NCI-H2029 treated with DMSO at 0.1 percent for 48 hours (cell line): ENCODE measurements at places on chromosomes 1 and 21.

GRCh38 chr1:113275083-113275482 is 115.2 kb upstream of the MAGI3 start:
- no peak for DNase-seq

- DNase-seq = no peak
Measured at GRCh38 chr1:159584536-159584935, 3.1 kb upstream of the APCS start.

DNA sequence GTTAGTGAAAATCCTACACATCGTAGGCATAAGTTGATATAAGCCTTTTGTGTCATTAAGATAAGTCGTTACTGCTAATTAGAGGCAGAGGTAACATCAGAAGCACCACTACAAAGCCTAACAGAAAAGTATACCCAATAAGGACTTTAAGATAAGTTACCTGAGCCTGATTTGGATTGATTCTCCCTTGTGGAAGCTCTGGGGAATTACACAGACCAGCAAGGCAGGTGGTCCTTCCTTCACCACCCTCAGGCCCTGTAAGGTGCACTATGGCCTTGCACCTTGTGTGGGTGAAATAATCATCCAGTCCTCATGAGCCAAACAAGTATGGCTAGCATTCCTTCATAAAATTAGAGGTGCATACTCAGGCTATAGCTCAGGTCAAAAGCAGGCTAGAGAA is 166.7 kb upstream of the CHRM3 start:
- no peak for DNase-seq

GRCh38 chr1:30809514-30810263 is 52.1 kb upstream of the LAPTM5 start:
- DNase-seq = no peak

GRCh38 chr1:179971563-179972496 is 17.2 kb downstream of the CEP350 start:
- DNase-seq = no peak

DNA sequence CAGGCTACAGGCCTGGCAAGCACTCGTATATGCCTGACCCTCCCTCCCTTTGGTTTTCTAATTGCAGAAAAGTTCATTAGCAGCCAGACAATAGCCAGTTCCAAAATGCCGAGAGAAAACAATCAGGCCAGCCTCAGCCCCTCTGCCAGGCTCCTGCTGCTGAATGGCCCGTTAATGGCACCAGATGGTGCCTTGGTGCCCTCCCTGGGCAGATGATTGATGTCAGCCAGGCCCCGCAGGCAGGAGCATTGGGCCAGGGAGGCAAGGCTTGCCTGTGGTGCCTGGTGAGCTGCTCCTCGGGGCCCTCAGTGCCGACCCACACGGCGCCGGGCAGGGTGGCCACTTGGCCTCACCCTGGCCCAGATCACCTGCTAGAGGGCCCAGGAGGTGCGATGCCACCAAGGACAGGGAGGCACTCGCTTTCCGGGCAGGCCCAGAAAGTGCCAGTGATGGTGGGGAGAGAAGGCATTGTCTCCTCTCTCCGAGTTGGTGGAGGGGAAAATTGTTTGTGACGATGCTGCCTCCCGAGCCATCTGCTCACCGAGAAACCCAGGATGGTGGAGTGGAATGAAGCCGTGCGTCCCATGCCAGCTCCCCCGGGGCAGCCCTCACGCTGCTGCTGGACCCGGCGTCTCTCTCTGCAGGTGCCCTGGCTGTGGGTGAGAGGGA is 28.1 kb downstream of the QSOX1 start:
- no peak for DNase-seq

GRCh38 chr1:91764471-91765115 is 121.4 kb downstream of the TGFBR3 start:
- no peak for DNase-seq

GRCh38 chr1:245589316-245589715 is 434.5 kb downstream of the KIF26B start:
- DNase-seq = no peak

DNA sequence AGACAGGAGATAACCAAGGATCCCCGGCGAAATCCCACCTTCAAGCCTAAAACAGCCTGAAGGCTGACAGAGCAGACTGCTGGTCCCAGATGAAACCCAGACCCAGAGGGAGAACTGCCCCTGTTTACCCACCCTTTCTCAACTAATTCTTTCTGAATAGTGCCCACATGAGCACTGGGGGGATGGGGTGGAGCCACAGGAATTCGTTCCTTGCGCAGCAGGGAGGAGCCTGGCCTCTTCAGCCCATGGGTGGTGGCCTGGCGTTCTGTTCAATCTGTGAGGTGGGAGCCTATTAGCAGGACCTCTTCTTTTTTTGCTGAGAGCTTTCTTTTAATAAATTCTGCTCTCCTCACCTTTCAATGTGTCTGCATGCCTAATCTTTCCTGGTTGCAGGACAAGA is 6.6 kb upstream of the AK5 start:
- no peak for DNase-seq

DNA sequence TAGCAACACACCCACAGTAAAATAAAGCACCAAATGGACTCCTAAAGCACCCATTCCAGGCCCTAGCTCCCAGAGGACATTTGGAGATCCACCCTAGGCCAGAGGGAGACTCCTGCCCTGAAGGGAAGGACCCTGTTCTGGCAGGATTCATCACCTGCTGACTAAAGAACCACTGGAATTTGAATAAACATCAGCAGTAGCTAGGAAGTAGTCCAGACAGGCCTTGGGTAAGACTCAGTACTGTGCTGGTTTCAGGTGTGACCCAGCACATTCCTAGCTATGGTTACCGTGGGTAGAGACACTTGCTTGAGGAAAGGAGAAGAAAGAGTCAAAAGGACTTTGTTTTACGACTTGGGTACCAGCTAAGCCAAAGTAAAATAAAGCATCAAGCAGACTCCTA is 92.7 kb upstream of the LRRC7 start:
- no peak for DNase-seq

DNA sequence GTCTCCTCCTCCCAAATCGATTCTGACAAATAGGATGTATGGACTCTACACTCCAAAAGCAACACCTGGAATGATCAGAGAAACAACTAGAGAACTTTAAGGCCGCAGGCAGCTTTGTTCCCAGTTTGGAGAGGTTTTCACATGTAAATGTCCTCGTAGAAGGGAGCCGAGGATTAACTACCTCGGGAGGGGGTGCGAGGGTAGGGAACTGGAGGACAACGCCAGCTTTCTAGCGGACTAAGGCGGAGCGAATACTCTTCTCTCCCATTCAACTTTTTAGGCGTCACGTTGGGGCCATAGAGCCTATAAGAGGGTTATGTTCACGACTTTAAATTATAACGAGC is 1.2 kb downstream of the SCAF4 start:
- no peak for DNase-seq

DNA sequence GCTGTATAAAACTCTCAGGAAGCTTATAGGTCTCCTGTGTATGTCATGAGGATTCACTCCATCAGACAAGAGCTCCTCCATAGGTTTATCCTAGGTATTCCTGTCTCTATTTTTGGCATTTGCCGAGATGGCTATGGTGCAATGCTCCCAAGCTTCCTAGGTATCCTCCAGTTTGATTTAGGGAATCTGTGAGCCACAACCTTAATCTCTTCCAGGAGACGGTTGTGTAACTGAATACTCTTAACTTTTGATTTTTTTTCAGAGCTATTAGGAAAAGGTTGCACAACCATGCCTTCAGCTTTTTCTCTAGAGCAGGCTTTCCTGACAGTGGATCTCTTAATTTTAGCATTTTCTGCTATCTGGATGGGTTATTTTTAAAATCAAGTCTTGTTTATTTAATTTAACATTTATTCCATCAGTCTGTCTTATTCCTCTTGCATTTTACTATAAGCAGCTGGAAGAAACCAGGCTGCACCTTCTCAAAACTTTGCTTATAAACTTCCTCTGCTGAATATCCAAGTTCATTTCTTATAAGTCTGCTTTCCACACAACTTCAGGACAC is 69.4 kb upstream of the BACE2 start:
- DNase-seq = no peak

GRCh38 chr1:214385428-214385827 is 104.5 kb downstream of the SMYD2 start:
- DNase-seq = no peak

DNA sequence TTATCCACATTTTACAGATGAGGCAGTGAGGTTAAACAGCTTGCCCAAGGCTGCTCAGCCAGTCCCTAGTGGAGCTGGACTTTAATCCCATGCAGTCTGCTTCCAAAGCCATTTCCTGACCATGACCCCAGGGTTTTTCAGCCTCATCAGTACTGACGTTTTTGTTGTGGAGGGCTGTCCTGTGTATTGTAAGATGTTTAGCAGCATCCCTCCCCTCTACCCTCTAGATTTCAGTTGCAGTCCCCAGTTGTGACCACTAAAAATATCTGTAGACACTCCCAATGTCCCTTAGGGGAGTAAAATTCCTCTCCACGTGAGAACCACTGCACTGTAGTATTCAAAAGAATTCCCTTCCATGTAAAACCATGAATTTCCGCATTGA is 30.2 kb upstream of the C1orf105 start:
- DNase-seq = no peak

- DNase-seq = no peak
Measured at GRCh38 chr21:32364796-32365195, 28.0 kb downstream of the URB1 start.

- no peak for DNase-seq
Measured at GRCh38 chr1:229087339-229087738, 183.6 kb upstream of the RAB4A start.

DNA sequence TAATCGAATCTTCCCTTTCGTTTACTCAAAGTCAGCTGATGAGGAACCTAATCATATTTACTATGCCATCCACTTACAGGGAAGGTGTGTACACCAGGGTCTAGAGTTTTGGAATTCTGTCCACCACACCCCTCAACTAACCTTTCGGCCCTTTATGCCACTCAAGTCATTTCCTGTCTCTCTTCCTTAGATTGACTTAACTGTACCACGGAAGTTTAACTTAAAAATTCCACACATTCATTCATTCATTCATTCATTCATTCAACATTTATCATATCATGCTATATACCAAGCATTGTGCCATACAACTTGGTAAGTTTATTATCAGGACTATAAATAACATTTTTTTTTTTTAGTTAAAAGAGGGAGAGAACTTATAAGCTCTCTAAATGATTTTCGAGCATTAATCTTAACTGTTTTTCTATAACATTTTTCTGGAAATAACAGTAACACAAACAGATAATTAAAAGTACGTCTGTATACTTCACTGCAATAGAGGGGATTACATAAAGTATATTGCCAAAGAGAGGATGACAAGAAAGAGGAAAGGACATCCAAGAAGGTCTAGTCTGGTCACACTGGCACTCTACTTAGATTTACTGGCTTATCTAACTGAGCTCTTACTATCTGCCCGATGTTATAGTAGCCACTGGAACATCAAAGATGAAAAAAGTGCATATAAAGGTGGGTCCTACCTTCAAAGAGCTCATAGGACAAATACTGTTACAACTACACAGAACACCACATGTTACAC is 243.7 kb downstream of the PBX1 start:
- DNase-seq = no peak

- DNase-seq = no peak
Measured at GRCh38 chr1:161986328-161986727, 37.3 kb downstream of the OLFML2B start.

DNA sequence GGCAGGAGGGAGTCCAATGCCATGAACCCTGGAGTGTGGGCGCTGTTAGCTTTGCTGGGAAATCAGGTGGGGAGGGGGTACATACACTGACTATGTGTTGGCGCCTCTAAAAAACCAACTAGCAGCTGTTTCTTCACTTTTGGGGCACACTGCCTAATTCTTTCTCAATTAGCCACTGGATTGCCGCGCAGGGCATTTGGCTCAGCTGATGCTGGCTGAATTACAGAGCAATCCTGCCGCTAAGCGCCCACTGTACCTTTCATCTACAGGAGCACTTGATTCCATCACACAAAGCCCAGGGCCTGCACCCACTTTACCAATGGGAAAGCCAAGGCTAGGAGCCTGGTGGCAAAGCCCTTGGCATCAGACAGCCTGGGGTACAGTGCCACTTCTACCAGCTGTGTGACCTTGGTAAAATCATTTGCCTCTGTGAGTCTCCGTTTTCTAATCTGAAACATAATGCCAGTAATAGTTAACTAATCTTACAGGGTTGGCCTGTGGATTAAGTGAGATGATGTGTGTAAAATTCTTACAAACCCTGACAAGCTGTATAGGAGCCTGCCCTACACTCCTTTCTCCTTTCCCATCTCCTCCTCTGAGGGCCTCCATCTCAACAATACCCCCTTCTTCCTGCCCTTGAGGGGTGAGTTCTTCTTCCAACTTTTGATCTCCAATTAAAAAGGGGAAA is 59.0 kb downstream of the UBE2T start:
- no peak for DNase-seq

GRCh38 chr1:25664357-25665199 is 48.0 kb downstream of the MAN1C1 start:
- DNase-seq = no peak

DNA sequence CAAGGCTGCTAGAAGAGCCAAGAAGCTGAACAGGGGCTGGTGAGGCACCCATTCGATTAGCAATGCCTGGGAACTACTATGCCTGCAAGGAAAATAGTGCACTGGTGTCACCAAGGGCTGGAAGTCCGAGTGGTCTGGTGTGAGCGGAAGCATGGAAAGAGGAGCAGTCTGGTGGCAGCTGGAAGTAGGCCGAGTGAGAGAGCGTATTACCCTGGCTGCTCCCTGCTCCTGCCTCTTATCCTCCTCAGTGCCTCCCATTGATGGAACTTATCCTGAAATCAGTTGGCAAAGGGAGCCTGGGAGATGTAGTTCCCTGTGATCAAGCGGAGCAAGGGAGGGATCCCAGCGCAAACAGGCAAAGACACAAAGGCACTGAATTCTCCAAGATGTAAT is 9.6 kb downstream of the SMAP2 start:
- DNase-seq = peak; percentile 97

DNA sequence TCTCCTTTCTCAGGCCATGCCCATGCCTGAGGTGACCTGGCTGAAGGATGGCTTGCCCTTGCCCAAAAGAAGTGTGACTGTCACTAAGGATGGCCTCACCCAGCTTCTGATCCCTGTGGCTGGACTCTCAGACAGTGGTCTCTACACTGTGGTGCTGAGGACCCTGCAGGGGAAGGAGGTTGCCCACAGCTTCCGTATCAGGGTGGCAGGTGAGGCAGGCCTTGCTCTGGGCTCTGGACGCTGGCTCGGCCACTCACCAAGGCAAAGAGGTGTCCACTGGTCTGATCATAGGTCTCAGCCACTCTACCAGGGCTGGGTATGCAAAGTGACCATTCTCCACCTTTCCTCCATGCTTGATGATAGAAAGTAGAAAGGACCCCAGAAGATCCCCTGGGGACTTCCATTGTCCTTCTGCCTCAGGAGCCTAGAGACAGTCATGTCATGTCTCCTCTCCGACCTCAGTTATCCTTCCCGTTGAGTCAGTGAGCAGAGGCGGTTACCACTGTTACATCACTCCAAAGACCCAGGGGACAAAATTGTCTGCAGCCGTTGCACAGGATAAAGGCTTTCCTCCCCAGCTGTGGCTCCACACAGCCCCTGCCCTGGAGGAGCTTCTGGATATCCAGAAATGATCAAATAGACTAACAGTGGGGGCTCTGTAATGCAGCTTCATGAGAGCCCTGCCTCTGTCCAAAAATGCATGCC is 34.2 kb downstream of the IGFN1 start:
- DNase-seq = no peak
